Stromal cell of bone marrow (primary cell): ENCODE measurements at places on chromosomes 12 and 14.

DNA sequence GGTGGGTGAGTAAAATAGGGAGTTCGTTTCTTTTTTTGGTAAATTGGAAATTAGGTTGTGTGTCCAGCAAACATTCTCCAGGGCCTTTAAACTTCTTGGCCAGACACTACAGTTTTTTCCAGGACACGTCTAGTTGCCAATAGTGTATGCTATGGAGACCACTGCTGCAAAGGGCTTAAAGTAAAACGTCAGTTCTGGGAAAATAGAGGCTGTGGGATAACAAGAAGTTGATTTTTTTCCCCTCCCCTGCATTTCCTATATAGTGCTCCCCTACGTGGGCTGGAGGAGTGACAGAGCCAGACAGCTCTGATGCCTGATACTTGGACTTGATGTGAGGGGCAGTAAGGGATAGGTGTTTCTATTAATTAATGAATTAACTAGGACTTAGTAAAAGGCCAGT is 2.4 kb downstream of the ACVR1B start:
- no peak for DNase-seq

DNA sequence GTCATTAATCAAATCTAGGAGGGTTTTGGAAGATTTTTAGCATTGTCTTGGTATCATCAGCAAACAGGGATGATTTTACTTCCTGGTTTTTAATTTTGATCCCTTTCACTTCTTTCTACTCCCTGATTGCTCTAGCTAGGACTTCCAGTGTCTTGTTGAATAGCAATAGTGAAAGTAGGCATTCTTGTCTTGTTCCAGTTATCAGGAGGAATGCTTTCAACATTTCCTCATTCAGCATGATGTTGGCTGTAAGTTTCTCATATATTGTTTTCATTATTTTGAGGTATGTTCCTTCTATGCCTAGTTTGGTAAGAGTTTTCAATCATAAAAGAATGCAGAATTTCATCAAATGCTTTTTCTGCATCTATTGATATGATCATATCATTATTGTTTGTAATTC is 244.2 kb upstream of the CLEC14A start:
- DNase-seq, result no peak

- no peak for DNase-seq
These were observed 27.4 kb upstream of the SFSWAP start for GRCh38 chr12:131683266-131684014.

GRCh38 chr14:63248211-63248610 is 44.0 kb downstream of the RHOJ start:
- peak; percentile 56 for DNase-seq

- no peak for DNase-seq
These were observed 29.2 kb downstream of the TMTC1 start for GRCh38 chr12:29754235-29755189.

DNA sequence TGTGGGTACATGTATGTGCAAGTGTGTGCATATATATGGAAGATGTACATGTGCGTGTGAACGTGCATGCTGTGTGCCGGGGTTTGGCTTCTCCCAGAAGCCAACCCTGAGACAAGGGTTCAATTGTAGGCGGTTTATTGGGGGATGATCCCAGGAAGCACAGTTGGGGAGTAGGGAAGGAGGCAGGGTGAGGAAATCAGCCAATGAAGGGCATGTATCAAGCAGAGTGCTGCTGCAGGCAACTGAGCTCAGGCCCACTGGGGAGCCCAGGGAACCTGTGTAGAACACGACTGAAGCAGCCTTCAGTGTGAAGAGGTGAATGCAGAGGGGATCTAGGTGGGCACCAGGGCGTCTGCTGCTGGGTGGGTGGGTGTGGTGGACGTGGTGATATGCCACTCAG is 21.6 kb downstream of the SYNDIG1L start:
- DNase-seq, result no peak
